ENCODE measurements at places on chromosomes 12 and 14.

DNA sequence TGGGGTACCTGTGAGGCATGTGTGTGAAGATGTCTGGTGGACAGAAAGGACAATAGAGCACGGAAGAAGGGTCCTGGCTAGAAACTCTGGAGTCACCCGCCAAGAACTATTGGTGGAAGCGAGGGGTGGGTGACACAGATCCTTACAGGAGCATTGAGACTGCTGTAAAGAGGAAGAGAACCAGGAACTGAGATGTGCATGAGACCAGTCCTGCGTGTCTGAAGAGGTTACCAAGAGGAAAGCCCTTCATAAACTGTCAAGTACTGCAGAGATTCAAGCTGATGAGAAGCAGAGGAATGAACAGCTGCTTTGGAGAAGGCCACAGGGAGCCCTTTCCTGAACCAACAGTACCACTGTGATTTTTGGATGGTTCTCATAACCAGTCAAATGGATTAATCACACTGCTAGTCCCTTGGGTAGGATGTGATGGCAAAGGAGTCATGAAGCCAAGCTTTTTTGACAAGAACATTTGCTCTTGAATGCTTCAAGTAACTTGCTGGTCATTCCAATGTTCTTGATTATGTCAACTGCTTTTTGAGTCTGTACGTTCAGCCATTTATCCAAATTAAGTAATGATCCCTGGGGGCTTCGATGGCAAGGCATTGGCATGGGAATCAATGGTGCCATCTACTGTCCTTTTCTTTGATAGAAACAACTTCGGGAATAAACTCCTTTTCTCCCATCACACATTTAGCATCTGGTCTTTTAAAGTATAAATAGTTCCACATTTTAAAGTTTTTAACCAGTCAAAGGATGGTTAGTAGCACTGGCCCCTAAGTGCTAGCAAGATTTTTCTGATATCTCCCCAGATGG, 42.9 kb downstream of the GPR135 start:
- no peak for DNase-seq

GRCh38 chr12:15116086-15116485, 105.1 kb downstream of the RERG start:
- no peak for DNase-seq

- no peak for DNase-seq
These were observed 22.5 kb upstream of the WSCD2 start for GRCh38 chr12:108106599-108106998.

GRCh38 chr14:104393898-104394381, 185.6 kb upstream of the C14orf180 start:
- DNase-seq, result peak; percentile 55

GRCh38 chr14:100072783-100073346, 7.6 kb downstream of the EVL start:
- DNase-seq, result peak; percentile 46

DNA sequence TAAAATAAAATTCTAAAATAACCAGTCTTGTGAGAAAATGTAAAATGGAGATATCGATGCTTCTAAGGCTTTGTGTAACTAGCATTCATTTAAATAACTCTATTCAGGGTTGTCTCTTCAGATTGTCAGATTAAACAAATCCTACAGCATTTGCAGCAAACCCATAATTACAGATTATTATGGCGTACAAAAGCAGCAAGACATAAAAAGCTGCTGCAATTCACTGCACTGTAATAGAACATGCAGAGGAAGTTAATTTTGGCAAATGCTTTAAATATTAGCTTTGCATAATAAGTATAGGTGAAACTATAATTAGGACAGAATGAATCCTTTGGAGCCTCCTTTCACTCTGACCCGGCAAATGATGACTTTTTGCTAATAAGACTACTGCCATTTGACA, 98.3 kb downstream of the INSM2 start:
- DNase-seq, result no peak

DNA sequence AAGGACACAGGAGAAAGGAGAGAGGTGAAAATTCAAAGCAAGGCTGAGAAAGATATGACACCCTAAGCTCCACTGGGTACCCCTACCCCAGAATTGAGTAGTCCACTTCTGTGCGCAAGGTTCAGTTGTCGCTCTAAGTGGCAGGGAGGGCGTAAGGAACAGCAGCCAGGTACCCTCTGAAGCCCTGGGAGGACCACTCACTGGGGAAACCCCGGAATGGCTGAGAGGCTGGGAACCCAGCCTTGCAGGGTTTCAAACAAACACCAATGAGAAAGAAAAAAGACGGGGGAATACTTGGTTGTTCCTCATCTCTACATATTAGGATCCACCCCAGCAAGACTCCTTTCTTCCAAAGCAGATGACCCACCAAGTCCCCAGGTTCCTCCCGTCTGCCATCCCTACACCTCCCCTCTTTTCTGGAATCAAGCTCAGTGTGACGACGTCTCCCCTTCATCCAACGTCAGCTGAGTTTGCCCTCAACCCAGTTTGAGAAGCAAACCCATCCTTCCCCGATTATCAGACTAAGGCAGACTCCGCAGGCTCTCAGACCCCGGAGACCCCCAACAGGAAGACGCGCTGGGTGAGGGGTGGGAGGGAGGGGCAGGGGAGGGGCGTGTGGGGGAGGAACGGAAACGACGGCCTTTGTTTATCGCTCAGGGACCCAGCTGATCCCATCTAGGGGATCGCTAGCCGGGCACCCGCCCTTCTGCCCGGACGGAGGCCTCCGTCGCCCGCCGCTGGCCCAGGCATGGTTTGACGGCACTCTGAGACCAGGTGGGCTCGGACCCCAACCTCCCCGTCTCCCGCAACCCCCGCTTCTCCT, 795 bp downstream of the LMBR1L start:
- DNase-seq, result no peak

- no peak for DNase-seq
These were observed 54.1 kb downstream of the EP400 start for GRCh38 chr12:132003846-132004245.

GRCh38 chr12:128170181-128170580, 96.8 kb upstream of the TMEM132C start:
- DNase-seq, result no peak

GRCh38 chr14:75987201-75987970, 1.8 kb downstream of the IFT43 start:
- no peak for DNase-seq

GRCh38 chr12:100964028-100964427, 169.5 kb downstream of the ANO4 start:
- DNase-seq, result no peak

DNA sequence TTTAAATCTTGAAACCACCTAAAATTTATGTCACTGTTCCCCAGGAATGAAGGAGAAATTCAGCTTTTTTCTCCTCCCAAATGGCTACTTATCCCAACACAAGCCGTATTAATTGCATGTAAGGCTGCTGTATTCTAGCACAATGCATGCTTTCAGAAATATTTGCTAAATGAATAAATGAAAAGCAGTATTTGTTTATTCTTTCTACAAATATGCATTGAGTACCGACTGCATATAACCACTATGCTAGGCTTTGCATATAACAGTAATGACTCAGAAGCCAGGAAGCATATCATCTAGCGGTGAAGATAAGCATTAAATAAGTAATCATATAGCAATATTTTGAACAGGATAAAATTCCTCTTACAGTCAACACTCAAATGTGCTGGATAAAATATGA, 5.7 kb upstream of the LRR1 start:
- DNase-seq, result no peak

DNA sequence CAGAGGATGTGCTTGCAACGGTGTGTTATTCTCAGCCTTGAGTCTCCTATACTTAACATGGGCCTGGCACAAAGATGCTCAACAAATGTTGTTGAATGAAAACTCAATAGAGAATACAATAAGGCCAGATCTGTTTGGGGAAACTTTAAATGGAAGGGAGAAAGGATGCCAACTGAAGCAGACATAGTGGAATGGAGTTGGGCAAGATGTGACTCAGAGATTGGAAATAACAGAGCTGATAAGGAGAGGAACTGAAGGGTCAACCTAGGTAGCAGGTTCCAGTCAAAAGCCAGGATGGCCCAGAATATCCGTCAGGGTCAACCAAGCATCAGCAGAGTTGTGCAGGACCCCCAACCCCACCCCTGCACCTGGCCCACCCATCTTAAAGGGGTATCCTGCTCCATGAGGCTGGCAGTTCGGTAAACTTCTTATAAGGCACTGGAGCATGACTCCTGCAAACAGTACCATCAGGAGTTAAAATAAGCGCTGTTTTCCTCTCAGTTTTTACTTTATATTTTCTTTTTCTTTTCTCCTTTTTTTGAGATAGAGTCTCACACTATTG, 1.1 kb upstream of the BCDIN3D start:
- no peak for DNase-seq

- no peak for DNase-seq
These were observed at the start of gene ARHGEF25 for GRCh38 chr12:57611108-57611826. Gene ARHGEF25 (plus strand): TSS chr12:57611435. CDS start chr12:57611895, 460 bp downstream.

DNA sequence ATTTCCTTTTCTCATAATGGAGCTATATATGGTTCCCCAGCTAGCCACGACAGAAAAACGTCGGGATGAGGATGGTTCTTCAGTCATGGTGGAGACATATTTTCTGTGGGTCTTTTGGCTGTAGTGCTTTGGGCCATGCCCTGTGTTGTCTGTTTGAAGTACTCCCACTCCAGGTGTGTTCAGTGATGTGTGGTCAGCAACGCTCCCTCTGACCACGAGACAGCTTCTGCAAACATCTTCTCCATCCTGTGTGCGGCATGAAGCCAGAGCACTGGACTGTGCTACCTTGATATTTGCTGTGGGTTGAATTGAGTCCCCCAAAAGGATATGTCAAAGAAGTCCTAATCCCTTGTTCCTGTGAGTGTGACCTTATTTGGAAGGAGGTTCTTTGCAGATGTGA, 931.2 kb downstream of the NRXN3 start:
- no peak for DNase-seq

DNA sequence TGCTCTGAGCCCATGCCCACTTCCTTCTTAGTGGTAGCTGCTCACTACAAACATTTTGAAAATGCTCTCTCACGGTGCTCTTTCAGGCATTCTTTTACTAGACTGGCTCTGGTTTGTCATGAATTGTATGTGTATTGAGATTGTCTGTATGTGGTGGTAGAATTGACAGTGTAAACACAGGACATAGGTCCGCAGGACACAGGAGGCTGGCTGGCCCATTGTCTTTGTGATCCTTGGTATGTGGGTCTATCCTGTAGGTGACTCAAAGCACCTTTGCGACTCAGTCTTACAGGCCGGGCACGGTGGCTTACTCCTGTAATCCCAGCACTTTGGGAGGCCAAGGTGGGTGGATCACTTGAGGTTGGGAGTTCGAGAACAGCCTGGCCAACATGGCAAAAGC, 250.9 kb downstream of the C12orf75 start:
- no peak for DNase-seq

GRCh38 chr12:33670284-33670683, 230.7 kb upstream of the SYT10 start:
- no peak for DNase-seq

- DNase-seq, result no peak
These were observed 85.2 kb downstream of the TMTC3 start for GRCh38 chr12:88227263-88227662.

DNA sequence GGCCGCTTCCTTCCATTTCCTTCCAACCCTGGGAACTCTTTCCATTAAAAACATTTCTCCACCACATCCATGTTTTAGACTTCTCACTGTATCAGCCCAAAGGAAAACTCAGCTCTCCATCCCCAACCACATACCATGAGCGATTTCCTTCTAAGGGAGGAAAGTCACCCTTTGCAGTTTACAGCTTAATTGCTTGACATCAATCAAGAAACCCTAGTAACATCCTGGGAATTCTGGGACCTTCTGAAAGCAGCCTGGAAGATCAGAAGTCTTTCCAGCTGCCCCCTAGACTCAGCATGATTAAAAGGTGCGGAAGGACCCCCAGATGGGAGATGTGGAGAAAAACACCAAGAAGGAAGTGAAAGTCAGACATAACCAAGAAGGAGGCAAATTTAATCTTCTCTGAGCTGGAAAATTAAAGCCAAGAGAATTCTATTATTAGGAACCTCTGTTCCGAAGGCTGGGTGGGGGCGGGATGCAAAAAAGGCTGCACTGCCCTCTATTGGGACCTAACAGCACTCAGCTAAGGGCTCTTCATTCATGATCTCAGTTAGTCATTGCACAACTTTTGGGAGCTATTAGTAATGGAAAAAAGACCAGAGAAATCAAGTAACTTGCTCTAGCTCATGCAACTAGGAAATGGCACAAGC, 73.3 kb upstream of the PLXNC1 start:
- no peak for DNase-seq

DNA sequence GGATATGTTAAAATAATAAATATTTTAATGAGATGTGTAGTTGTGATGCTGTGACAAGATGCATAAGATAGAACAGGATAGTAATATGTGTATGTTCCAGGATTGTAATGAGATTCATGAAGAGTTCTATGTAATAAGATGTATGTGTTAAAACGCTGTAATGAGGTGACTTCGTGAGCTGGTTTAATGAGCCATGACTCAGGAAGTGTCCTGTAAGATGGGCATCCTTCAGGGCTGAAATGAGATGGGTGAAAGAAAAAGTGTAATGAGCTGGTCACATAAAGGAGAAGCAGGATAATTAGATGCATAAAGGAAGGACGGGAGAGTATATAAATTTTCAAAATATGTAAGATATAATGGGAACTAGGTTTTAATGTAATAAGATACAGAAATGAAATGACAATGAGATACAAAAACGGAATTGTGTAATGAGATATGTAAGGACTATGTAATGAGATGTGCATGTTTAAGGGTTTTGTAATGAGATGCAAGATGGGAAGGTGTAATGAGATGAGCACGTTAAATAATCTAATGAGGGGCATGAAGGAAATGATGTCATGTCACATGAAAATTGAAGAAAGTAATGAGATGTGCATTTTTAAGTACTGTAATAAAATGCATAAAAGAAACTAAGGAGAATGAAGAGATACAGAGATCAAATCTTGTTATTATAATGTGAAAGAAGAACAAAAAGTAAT, 524.8 kb upstream of the STXBP6 start:
- no peak for DNase-seq

- no peak for DNase-seq
These were observed 136.7 kb upstream of the FBXO33 start for GRCh38 chr14:39568809-39569538.

- no peak for DNase-seq
These were observed 66.8 kb downstream of the ARL6IP4 start for GRCh38 chr12:123047289-123047688.

DNA sequence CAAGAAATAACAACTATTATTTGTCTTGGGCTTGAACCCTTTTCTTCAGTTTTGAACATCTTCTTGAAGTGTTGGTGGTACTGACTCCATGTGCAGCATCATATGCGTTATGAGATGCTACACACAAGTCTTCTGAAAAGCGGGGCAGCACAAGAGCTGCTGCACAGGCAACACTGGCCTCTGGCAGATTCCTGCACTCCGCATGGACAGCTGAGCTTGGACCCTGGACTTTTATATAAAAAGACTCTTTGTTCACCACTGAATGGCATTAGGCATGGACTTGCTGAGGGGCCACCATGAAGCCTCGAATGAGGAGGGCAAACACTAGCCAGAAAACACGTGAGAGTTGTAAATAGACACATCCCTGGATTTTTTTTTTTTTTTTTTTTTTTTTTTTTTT, 210.8 kb upstream of the NPAS3 start:
- no peak for DNase-seq
